ENCODE measurements at places on chromosomes 12 and 14.

DNA sequence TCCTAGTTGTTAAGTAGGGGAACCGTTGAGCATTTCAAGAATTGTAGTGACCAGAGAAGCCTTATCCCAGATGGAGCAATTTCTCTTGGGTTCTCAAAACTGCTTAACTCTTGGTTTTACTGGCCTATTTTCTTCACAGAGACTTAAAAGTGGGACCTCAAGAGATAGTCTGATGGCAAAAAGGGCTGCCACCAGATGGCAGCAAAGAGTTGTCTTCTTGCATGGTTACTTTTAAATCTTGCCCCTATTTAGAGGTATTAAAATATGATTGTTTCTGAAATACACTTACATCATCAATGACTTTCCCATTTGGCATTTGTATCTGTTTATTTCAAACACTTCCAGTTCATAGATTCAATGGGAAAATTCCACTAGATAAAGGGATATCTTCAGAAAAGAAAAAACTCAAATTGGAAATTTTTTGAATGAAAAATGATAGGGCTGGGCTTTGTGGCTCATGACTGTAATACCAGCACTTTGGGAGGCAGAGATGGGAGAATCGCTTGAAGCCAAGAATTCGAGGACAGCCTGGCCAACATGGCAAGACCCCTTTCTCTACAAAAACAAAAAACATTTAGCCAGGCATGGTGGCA is 69.9 kb upstream of the CNTN1 start:
- no peak for DNase-seq

- DNase-seq, result no peak
Measured at GRCh38 chr14:59161561-59162175, 26.8 kb upstream of the DAAM1 start.

DNA sequence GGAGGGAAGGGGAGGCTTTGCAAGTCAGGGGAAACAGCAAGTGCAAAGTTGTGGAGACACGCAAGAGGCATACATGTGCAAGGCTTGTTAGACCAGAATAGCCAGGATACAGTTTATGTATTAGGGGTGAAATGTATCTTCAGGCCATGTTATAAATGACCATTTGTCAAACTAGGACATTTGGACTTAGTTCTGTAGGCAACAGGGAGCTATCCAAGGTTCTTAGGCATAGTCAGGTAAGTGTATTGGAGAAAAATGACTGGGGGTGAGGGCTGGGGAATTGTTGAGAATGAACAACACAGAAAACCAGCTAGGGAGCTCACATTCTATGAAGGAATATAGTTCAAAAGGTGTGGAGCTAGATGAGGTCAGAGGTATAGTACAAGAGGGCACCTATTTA is 42.5 kb downstream of the TPH2 start:
- no peak for DNase-seq

DNA sequence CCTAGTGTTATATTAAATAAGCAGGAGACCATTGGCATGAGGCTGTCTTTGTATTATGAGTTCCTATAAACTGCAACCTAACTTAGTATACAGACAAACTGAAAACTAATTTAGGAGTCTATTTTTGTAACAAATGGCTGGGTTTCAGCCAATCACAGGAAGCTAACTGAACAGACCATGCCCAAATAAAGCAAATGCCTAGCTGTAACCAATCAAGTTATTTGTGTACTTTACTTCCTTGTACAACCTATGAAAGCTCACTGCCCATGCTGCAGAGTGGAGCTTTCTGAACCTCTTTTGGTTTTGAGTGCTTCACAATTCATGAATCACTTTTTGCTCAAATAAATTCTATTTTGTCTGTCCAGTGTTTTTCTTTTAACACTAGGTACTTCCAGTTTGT is 41.6 kb downstream of the GUCY2C start:
- DNase-seq, result no peak

- no peak for DNase-seq
Measured at GRCh38 chr12:132052196-132052932, 91.8 kb downstream of the DDX51 start.

- no peak for DNase-seq
Measured at GRCh38 chr14:69464379-69464778, 20.1 kb upstream of the PLEKHD1 start.

GRCh38 chr12:122614839-122615238 is 87.8 kb downstream of the KNTC1 start:
- no peak for DNase-seq

DNA sequence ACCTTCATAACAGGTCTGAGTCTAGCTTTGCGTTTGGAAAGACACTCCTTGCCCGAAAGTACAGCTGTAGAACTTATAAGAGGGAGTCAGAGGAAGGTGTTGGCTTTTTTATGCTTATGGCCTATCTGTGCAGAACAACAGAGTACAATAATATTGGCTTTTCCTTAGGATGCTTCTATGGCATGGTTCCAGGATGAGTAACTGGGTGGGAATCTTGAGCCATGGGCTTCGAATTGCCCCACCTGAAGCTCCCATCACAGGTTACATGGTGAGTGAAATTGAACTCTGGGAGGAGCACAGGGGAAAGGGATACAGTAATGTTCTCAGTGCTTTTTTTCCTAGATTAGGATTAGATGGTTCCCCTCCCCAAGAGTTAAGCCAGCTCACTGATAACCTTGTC is 13.0 kb downstream of the PARP2 start:
- no peak for DNase-seq

DNA sequence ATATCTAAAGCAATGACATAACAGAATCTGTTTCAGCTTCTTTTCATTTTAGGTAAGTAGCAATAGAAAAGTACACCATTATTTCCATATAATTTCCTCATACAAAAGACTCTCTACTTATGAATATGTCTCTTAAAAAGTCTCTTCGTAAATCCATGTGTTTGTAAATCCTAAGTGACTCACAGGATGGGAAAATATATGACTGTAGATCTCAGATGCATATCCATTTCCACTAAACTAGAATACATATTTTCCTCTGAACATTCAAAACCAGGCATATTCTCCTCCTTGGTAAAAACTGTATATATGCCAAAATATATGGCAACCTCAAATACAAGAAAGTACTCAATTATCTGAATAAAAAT is 93.6 kb downstream of the TXNDC16 start:
- DNase-seq, result no peak

GRCh38 chr12:67388331-67389138 is 119.4 kb downstream of the CAND1 start:
- DNase-seq, result no peak

DNA sequence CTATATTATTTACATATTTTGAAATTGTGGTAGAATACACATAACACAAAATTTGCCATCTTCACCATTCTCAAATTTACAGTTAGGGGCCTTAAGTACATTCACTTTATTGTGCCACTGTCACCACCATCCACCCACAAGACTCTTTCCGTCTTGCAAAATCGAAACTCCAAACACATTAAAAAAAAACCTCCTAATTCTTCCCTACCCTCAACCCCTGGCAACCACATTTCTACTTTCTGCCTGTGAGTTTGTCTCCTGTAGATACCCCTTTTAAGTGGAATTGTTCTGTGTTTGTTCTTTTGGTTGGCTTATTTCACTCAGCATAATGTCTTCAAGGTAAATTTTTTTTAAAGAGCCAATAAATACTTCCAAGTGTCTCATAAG is 31.6 kb upstream of the AMIGO2 start:
- DNase-seq, result no peak

- no peak for DNase-seq
Measured at GRCh38 chr14:21527318-21527679, 1.2 kb upstream of the SALL2 start.

GRCh38 chr12:5390174-5390799 is 41.6 kb upstream of the NTF3 start:
- no peak for DNase-seq

DNA sequence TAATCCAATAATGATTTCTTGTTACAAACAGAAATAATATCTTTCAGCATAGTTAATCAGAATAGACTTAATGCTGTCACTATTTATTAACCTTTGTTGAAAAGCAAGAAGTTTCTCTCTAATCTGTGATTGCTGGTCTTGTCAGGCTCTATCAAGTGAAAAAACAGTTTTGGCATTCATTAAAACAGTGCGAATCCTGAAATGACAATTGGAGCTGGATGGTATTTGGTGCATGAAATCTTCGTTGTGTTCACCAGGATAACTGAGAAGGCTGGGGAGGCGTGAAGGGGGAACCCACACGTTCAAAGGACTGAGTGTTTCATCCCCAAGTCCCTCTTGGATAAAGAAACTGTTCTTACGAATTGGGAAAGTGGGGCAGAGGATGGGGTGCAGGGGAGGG is 190.2 kb upstream of the MYL2 start:
- DNase-seq, result no peak

GRCh38 chr14:98014851-98015615 is 1217.9 kb downstream of the VRK1 start:
- DNase-seq, result no peak

GRCh38 chr12:29448157-29448556 is 49.3 kb downstream of the OVCH1 start:
- DNase-seq, result no peak

DNA sequence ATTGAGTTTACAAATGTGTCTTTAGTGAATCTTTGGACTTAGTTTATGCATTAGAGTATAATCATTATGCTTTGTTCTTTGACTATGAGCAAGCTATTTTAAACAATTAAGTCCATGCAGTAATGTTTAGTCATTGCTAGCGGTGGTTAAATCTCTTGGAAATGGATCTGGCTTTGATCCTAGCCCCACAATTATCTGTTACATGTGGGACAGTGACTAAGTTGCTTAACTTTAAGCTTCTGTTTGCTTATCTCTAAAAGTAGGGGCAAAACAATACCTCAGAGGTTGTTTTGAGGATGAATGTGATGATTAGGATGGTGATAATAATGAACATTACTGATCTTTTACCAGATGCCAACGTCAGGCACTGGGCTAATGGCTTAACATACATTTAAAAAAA is 124.2 kb downstream of the NPAS3 start:
- DNase-seq, result no peak

DNA sequence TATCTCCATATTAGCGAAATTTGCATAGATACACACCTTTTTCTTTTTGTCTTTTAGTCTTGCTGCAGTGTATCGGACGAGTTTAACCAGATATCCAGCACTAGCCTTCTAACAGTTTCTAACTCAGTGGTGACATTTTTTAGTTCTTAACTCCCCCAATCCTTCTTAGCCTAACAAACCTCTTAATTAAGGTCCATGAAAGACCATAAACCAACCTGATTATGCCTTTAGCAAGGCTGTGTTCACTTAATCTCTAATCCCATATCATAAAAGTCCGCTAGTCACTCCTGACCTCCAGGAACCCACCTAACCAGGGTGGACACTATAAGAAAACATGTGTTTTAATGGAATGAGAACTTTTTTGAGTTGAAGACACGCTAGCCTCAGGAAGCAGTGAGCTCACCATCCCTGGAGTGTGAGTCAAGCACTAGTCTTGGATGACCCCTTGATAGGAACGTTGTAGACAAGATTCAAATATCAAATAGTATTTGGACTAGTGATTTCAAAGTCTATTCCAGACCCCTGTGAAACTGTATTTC is 9.5 kb downstream of the CDKN1B start:
- no peak for DNase-seq

DNA sequence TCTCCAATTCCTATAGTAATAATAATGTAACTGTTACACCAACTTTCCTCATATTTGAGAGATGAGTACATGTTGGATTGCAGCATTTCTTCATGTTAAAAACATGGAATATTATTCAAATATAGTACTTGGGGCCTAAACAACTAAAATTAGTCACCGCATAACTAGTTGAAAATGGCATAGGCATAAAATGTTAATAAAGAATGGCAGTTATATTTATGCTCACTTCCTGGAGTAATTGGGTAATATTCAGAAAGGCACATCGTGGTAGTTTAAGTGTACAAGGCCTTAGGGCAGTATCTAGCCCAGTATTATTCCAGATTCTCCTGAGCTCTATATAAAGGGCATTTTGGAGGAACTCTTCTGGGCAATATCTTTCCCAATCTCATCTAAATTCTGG is 46.0 kb downstream of the ERGIC2 start:
- DNase-seq, result no peak

GRCh38 chr14:70366911-70367310 is 7.4 kb upstream of the COX16 start:
- DNase-seq, result no peak

GRCh38 chr14:96380735-96381134 is 11.2 kb upstream of the AK7 start:
- no peak for DNase-seq

- DNase-seq, result no peak
Measured at GRCh38 chr14:54337314-54337713, 59.5 kb upstream of the CDKN3 start.

GRCh38 chr12:27969624-27970400 is 2.7 kb downstream of the PTHLH start:
- no peak for DNase-seq

GRCh38 chr14:51529736-51530135 is 122.0 kb upstream of the FRMD6 start:
- no peak for DNase-seq

DNA sequence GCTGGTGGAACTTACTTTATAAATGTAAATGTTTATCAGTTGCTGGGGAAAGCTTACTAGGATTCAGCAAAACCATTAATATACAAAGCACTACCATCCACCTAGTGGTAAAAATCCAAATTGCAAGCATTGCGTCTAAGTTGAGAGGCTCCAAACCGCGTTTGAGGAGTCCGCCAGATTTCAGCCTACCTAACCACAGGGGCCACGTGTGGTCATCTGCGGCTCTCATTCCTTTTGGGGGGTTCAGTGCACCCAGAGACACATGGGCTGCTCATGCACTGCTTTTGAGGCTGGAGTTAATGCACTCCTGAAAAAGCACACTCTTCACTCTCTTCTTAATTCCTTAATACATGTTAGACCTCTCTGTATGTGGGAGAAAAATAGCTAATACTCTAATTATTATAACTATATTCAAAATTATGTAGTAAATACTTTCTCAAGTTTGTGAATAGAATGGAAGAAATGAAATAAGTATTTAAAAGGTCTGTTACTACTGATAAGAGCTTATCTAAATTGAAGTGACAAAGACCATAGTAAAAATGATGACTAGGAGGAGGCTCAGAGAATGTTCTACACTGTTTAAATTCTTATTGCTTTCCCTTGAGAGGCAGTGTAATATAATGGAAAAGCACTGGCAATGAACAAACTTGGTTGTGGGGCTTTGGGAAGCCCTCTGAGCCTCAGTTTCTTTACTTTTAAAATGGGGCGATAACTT is 41.4 kb upstream of the MANSC4 start:
- DNase-seq, result no peak

GRCh38 chr12:67519484-67520433 is 128.8 kb upstream of the DYRK2 start:
- no peak for DNase-seq

DNA sequence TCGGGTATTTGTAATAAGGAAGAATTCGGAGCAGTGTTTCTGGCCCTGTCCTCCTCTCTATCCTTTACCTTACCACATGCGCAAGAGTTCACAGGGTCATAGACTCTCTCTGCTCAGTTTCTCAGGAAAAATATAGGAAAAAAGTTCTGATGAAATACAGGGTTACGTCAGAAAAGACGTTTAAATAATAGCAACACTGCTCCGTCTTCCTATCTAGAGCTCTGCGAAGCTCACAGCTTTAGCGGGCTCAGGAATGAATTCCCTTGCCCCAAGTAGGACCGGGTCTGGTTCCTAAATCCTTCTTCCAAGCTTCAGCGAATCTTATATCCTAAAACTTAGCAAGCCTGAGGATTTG is 365 bp downstream of the CCDC59 start:
- no peak for DNase-seq

Data from activated CD4-positive, CD25-positive, alpha-beta regulatory T cell treated with anti-CD3 and anti-CD28 coated beads, Interleukin-2, amount 50 U/mL, for 16 hours (primary cell).